ENCODE measurements at places on chromosomes 2 and 18. TPM values are rescaled to one million over a fixed set of nuclear protein-coding genes. Genes with fewer than 3 reads are reported as not detected.

DNA sequence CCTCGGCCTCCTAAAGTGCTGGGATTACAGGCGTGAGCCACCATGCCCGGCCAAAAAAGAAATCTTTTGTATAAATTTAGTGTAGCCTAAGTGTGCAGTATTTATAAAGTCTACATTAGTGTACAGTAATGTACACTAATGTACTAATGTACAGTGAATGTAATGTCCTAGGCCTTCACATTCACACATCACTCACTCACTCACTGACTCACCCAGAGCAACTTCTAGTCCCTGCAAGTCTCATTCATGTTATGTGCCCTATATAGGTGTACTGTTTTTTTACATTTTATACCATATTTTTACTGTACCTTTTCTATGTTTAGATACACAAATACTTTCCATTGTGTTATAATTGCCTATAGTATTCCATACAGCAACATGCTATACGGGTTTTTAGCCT, 254.9 kb downstream of the MYO3B start:
- DNase-seq, result no peak

GRCh38 chr2:189874586-189875320, 90.5 kb downstream of the PMS1 start:
- no peak for DNase-seq

The IL36B gene
- not detected for polyA plus RNA-seq

The CNRIP1 gene
- 25.4 TPM for polyA plus RNA-seq

The CCDC148 gene
- polyA plus RNA-seq, result 7.8 TPM

All from right renal pelvis (tissue), 4 donors.